Stimulated activated naive CD4-positive, alpha-beta T cell (primary cell): ENCODE measurements at places on chromosomes 4 and X.

DNA sequence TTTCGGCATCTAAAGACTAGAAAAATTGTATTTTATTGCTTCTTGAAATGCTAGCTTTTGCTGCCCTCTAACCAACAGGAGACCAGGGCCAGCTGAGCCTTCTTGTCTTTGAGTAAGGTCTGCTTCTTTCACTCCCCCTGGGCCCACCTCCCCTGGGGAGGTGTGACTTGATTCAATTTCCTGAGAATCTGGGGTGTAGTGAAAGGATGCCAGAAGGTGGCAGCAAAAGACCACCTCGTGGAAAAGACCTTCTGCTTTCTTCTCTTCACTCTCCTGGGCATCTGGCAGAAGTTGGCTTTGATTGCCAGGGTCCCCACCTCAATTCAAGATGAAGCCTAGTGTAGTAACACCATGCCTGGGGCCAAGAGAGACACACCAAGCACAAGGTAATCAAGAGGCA, 96.5 kb upstream of the MAOA start:
- no peak for DNase-seq

- no peak for DNase-seq
These were observed 121.6 kb upstream of the TBC1D9 start for GRCh38 chr4:140877781-140878180.

GRCh38 chr4:24690436-24690835, 104.9 kb upstream of the SOD3 start:
- DNase-seq: no peak

- DNase-seq: no peak
These were observed 31.9 kb downstream of the SETD7 start for GRCh38 chr4:139524062-139524631.

GRCh38 chr4:146269228-146269653, 54.9 kb downstream of the REELD1 start:
- no peak for DNase-seq
